ENCODE measurements at places on chromosomes 6 and 20.

GRCh38 chr6:40778196-40778595, 191.0 kb upstream of the LRFN2 start:
- no peak for DNase-seq

DNA sequence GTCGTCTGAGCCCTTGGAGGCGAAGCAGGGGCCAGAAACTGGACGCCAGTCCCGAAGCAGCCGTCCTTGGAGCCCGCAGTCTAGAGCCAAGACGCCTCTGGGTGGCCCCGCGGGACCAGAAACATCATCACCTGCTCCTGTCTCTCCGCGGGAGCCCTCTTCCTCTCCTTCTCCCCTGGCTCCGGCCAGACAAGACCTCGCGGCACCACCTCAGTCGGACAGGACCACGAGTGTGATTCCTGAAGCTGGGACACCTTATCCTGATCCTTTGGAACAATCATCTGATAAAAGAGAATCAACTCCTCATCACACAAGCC, 416 bp downstream of the RSPH4A start:
- DNase-seq = no peak

DNA sequence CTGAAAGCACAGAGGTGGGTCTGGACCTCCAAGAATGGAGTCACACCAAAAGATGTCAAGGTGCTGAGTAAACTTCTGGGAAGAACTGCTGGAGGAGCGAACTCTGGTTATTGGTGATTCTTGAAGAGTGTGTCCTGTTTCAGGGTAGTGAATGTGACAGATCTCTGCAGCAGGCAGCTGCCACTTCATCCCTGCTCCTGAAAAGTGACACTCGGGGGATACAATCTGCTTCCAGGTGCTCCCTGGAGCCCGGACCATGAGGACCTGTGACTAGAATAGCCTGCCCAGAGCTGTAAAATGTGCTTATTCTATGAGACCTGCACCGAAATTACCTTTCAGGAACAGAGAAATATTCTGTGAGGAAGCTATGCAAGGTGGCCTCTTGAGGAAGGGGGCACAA, 191.1 kb downstream of the FOXC1 start:
- no peak for DNase-seq

GRCh38 chr20:23928788-23929187, 49.2 kb upstream of the CST5 start:
- DNase-seq = no peak

- DNase-seq = no peak
Observed at GRCh38 chr6:30041221-30041620, 19.8 kb upstream of the POLR1H start.
